Fibroblast of lung (primary cell): ENCODE measurements at places on chromosomes 2 and 18. TPM values are rescaled to one million over a fixed set of nuclear protein-coding genes. Genes with fewer than 3 reads are reported as not detected.
A peak's percentile ranks its signal among the peaks of the same experiment; 100 is the strongest.

The KDM3A gene
- total RNA-seq = 20.5 and 23.1 TPM in 2 replicates

The SLC16A14 gene
- total RNA-seq = 1.5 and 5.6 TPM in 2 replicates

The FZD7 gene
- total RNA-seq = 24.7 and 39.1 TPM in 2 replicates

The SYT4 gene
- total RNA-seq = not detected in 2 replicates

DNA sequence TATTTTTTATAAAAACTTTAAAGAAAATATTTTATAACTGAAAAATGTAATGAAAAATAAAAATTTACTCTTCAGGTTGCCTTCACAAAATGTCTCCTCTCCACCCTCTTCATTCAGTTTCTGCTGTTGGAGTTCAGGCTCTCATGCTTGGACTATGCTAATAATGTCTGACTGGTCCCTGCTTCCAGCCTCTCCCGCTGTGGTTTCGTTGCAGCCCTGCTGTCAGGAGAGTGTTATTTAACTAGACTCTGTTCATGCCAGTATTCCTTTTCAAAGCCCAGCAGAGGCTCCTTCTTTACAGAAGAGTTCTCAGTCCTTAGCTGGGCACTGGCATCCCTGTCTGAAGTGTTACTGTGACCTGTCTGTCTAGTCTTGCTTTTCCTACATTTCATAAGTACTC is 40.4 kb downstream of the CLIP4 start:
- peak; percentile 52 for DNase-seq
